Renal pelvis (tissue), 12 donors: ENCODE measurements at places on chromosomes 7 and 10. TPM values are rescaled to one million over a fixed set of nuclear protein-coding genes. Genes with fewer than 3 reads are reported as not detected.

GRCh38 chr7:44184206-44184872 is 4.9 kb downstream of the GCK start:
- no peak for DNase-seq

C10orf62 gene
- polyA plus RNA-seq: 1.3 TPM

GRCh38 chr10:5751601-5752253 is 61.5 kb downstream of the GDI2 start:
- DNase-seq: no peak

DNA sequence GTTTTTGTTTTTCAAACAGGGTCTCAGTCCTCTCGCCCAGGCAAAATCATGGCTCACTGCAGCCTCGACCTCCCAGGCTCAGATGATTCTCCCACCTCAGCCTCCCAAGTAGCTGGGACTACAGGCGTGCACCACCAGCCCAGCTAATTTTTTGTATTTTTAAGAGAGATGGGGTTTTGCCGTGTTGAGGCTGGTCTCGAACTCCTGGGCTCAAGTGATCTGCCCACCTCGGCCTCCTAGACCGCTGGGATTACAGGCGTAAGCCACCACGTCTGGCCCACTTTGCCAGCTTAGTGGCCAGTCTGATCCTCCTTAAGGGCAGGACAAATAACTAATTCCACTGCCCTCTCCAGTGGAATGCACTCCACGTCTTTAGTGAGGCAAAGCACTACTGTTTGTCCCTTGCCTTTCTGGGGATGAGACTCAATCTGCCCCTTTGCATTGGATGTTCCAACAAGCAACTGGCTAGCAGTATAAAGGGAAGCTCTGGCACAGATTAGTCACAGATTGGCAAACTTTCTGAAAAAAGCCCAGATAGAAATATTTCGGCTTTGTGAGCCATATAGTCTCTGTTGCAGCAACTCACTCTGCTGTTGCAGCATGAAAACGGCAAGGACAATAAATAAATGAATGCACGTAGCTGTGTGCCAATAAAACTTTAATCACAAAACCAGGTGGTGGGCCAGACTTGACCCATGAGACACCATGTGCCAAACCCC is 143.8 kb upstream of the RHEB start:
- DNase-seq: no peak

GRCh38 chr10:63217120-63217605 is 84.0 kb downstream of the NRBF2 start:
- DNase-seq: peak; percentile 29

DNA sequence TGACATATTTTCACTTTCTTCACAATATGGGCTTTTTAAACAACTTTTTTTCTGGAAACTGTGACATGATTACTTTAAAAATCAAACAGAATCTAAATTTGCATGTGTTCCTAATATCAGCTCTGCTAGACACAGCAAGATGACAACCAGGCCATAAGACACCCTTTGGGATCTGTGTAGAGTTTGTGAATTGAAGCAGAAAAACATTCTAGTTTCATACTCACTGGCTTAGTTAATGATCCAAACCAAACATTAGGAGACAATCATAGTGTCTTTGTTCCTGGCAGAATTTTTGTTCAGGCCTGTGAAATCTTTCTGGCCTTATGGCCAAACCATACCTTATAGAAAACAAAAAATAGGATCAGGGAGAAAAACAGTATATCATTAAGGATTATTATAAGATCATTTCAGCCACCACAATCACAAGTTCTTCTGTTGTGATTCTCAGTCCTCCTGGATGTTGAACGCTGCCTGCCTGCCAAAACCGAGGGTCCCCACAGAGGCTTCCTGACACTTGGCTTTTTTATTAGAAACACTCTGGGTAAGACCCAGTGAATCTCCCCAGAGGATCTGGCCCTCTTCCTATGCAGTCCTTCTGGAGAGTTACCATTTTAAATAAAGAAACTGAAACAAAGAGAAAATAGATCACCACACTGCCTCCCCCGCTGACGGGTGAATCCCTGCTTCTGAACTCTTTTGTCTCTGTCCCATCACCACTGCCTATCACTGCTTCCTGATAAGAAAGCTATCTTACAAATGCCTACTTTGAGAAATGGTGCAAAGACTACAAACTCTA is 79.2 kb upstream of the PPP1R3C start:
- no peak for DNase-seq

GRCh38 chr10:101061624-101062231 is at the start of gene KAZALD1:
Gene KAZALD1 (plus strand): TSS chr10:101061989. CDS start chr10:101062593, 604 bp downstream.
- peak; percentile 92 for DNase-seq

DNA sequence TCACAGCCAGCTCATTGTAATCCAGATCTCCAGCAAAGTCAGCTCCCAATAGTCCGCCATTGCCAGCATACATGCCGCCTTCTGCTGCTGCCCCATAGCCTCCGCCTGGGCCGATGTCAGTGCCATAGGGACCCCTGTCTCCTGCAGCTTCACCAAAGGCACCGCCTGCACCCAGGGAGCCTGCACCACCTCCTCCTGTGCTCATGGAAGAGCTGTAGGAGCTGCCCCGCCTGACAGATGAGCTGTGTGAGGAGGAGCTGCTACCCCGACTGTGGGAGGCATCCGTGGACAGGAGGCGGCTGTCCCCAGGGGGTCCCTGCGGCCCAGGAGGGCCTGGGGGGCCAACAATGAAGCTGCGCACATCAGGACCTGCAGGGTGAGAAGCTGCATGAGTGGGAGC is 51.7 kb downstream of the COL17A1 start:
- DNase-seq: no peak

- no peak for DNase-seq
These were observed 59.8 kb downstream of the RAMP3 start for GRCh38 chr7:45217358-45217757.

PTTG1IP2 gene
- 0.70 TPM for polyA plus RNA-seq

MYL10 gene
- polyA plus RNA-seq: 0.21 TPM

DNA sequence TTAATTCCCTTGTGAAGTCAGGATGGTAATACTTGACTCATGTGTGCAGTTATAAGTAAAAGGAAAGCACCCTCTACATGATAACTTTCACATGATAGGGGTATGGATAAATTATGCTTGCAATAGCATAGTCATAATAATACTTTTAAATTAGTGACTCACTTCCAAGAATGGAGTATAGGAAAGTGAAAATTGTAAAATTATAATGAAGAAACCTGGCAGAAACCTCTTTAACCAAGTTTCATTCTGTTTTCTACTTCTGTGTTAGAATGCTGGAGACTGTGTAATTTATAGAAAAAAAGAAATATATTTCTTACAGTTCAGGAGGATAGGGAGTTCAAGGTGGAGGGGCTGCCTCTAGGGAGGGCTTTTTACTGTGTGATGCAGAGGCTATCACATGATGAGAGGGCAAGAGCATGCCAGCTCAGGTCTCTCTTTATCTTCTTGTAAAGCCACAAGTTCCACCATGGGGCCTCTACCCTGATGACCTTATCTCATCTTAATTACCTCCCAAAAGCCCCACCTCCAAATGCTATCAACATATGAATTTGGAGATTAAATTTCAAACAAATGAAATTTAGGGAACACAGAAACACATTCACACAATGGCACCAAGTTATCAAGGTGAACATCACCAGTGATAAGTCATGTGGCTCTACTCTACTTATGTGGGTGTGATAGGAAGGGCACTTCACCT is 43.2 kb downstream of the HDAC9 start:
- no peak for DNase-seq
